CD4-positive, alpha-beta memory T cell (primary cell): ENCODE measurements at places on chromosomes 5 and 9. TPM values are rescaled to one million over a fixed set of nuclear protein-coding genes. Genes with fewer than 3 reads are reported as not detected.
A peak's percentile ranks its signal among the peaks of the same experiment; 100 is the strongest.

- H3K27ac ChIP-seq: no peak overlapping the region
- no peaks in the 10 kb centered on the region for H3K27me3 ChIP-seq
- no peak overlapping the region for H3K4me3 ChIP-seq
- H3K36me3 ChIP-seq: no peaks in the 10 kb centered on the region
- no peaks in the 10 kb centered on the region for H3K4me1 ChIP-seq
- DNase-seq: no peak
Measured at GRCh38 chr5:78907255-78907891, 77.7 kb downstream of the ARSB start.

- no peaks in the 10 kb centered on the region for H3K36me3 ChIP-seq
- peak overlapping the region; percentile 10 for H3K4me3 ChIP-seq
- H3K27me3 ChIP-seq: no peaks in the 10 kb centered on the region
Measured at GRCh38 chr9:71795097-71795813, 26.9 kb upstream of the CEMIP2 start.

- no peak overlapping the region for H3K27ac ChIP-seq
- H3K36me3 ChIP-seq: no peaks in the 10 kb centered on the region
- H3K4me1 ChIP-seq: no peaks in the 10 kb centered on the region
Measured at GRCh38 chr5:158780656-158781237, 319.0 kb downstream of the EBF1 start.

- H3K27ac ChIP-seq: no peak overlapping the region
- H3K4me1 ChIP-seq: no peaks in the 10 kb centered on the region
- no peak for DNase-seq
- H3K4me3 ChIP-seq: no peak overlapping the region
- no peaks in the 10 kb centered on the region for H3K27me3 ChIP-seq
Measured at GRCh38 chr5:116035123-116035522, 2.9 kb downstream of the ARL14EPL start.

DNA sequence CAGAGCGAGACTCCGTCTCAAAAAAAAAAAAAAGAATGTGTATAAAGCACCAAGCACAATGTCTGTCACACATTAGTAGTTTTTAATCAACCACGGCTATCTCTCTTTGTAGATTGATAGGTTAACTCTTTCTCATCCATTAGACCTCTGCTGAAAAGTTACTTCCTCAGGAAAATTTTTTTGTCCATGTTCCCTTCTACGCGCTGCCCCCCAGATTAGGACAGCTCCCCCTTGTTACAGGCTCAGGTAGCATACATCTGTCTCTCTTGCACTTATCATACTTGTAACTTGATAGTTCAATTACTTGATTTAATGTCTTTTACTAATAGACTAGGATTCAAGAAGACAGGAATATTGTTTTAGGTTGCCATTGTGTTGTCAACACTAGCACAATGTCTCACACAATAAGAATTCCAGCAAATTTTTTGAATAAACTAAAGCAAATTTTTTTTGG lies 1.5 kb downstream of the SPDL1 start:
- no peaks in the 10 kb centered on the region for H3K36me3 ChIP-seq
- H3K27ac ChIP-seq: no peak overlapping the region
- H3K4me3 ChIP-seq: no peak overlapping the region
- no peaks in the 10 kb centered on the region for H3K27me3 ChIP-seq

- no peak for DNase-seq
- H3K4me3 ChIP-seq: no peak overlapping the region
- no peaks in the 10 kb centered on the region for H3K4me1 ChIP-seq
- H3K36me3 ChIP-seq: no peaks in the 10 kb centered on the region
Measured at GRCh38 chr5:1855075-1855474, 27.6 kb downstream of the IRX4 start.

- DNase-seq: peak; percentile 17
- no peak within 1 kb of the TSS for H3K27ac ChIP-seq
- no peaks in the 10 kb centered on the region for H3K36me3 ChIP-seq
- H3K4me1 ChIP-seq: no peaks in the 10 kb centered on the region
- no peak within 1 kb of the TSS for H3K4me3 ChIP-seq
Measured at GRCh38 chr5:137498736-137499505, at the start of gene SPOCK1. SPOCK1 (minus strand) TSS chr5:137499326.

- no peak overlapping the region for H3K27ac ChIP-seq
- no peak for DNase-seq
- H3K36me3 ChIP-seq: no peaks in the 10 kb centered on the region
- H3K4me3 ChIP-seq: no peak overlapping the region
- H3K27me3 ChIP-seq: no peaks in the 10 kb centered on the region
Measured at GRCh38 chr5:86542532-86542931, 75.2 kb upstream of the COX7C start.

DNA sequence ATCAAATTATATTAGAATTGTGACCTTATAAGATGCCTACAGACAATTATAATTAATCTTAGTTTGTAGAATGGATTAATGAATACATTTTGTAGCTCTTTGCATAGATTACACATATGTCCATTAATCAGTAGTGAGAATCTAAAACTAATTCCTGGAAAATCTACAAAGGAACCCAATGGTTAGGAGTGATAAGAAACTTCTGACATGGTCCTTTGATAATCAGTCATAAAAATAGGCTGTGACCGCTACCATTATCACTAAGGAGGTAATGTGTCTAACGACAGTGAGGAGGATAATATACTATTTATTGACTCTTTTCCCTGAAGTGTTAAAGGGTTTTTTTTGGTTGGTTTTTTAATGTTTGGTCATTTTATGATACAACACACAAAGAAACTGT lies 46.6 kb downstream of the BNC2 start:
- H3K36me3 ChIP-seq: no peaks in the 10 kb centered on the region
- no peak overlapping the region for H3K4me3 ChIP-seq
- no peak for DNase-seq

DNA sequence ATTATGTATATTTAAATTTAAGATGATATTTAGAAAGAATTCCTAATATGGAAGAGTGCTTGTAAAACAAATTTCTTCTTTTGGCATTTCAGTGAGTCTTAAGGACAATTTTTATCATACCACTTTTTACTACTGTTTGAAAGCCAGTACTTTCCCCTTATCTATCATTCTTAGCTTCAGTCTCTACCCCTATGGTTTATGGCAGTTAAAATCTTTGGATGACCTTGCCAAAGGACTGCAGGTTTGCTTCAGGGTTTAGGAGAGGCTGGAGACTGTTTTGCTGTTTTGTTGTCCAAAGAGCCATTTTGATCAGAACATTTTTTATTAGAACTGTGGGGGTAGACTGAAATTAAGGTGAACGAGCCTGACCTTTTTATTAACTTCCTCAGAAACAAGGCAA lies 30.8 kb downstream of the SLC38A9 start:
- H3K27me3 ChIP-seq: no peaks in the 10 kb centered on the region
- no peak overlapping the region for H3K27ac ChIP-seq
- H3K4me1 ChIP-seq: no peaks in the 10 kb centered on the region
- H3K36me3 ChIP-seq: no peaks in the 10 kb centered on the region
- no peak for DNase-seq

- DNase-seq: no peak
- no peak overlapping the region for H3K4me3 ChIP-seq
- peaks cover 37% of the 10 kb centered on the region for H3K4me1 ChIP-seq
- no peaks in the 10 kb centered on the region for H3K27me3 ChIP-seq
- H3K27ac ChIP-seq: peak overlapping the region; percentile 8
Measured at GRCh38 chr5:133967124-133967523, 1.3 kb downstream of the C5orf15 start.

GRCh38 chr9:71349218-71349617 lies 227.8 kb upstream of the TRPM3 start:
- no peak overlapping the region for H3K27ac ChIP-seq
- no peaks in the 10 kb centered on the region for H3K36me3 ChIP-seq
- H3K4me1 ChIP-seq: no peaks in the 10 kb centered on the region
- no peak overlapping the region for H3K4me3 ChIP-seq

DNA sequence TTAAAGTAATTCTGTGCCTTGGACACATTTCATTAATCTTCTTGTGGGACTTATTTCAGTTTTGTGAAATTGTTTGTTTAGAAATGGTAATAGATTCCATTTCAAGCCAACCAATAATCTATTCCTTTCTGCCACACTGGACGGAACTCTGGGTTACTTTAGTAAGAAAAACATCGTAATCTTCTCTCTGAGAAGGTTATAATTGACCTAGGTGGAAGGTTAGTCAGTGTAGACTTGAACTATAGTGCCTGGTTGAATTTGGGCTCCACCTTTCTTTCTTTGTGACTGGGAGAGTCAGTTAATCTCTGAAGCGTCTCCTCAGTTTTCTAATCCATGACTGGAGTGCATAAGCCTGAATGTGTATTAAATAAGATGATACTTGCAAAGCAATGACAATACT lies 89.7 kb upstream of the PRLR start:
- H3K4me1 ChIP-seq: no peaks in the 10 kb centered on the region
- no peak overlapping the region for H3K4me3 ChIP-seq
- H3K36me3 ChIP-seq: no peaks in the 10 kb centered on the region
- DNase-seq: no peak

DNA sequence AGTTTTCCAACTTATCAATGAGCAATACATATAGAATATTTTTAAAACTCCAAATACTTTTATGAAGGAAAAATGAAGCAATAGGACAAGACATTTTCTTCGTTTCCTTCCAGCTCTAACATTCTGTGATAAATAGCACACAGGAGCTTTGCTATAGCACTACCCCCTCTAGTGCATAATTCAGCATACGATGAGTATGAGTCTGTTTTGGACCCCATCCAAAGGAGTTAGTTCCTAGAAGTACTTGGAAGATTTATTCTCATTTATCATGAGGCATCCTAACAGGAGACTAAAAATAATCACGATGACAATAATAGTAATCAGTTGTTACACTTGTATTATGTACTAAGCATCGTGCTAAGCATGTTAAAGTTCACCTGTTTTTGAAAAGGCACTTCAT lies 1061.3 kb upstream of the DMAC1 start:
- H3K4me1 ChIP-seq: peaks cover 6% of the 10 kb centered on the region
- H3K4me3 ChIP-seq: no peak overlapping the region

DNA sequence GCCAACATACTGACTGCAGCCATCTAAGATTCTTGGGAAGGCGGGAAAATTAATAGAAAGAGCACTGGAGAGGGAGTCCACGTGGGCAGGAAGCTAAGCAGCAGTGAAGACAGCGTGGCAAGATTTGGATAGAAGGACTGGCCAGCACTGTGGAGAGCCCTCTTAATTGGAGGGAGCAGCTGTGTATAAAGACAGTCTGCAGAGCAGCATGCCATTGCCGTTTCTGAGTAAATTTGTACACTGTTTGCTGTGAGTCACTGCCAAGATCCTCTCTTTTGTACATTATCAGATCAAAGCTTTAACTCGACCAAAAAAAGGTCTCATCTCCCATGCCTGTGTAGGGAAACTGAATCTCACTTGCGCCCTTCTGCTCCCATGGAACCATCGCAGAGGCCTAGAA lies 45.3 kb downstream of the INSYN2B start:
- no peak overlapping the region for H3K27ac ChIP-seq
- H3K36me3 ChIP-seq: peaks cover 7% of the 10 kb centered on the region
- peaks cover 32% of the 10 kb centered on the region for H3K4me1 ChIP-seq
- no peak overlapping the region for H3K4me3 ChIP-seq

GRCh38 chr9:85981369-85981768 lies 40.4 kb downstream of the NAA35 start:
- H3K4me3 ChIP-seq: no peak overlapping the region
- DNase-seq: no peak
- H3K4me1 ChIP-seq: no peaks in the 10 kb centered on the region
- H3K27me3 ChIP-seq: no peaks in the 10 kb centered on the region

DNA sequence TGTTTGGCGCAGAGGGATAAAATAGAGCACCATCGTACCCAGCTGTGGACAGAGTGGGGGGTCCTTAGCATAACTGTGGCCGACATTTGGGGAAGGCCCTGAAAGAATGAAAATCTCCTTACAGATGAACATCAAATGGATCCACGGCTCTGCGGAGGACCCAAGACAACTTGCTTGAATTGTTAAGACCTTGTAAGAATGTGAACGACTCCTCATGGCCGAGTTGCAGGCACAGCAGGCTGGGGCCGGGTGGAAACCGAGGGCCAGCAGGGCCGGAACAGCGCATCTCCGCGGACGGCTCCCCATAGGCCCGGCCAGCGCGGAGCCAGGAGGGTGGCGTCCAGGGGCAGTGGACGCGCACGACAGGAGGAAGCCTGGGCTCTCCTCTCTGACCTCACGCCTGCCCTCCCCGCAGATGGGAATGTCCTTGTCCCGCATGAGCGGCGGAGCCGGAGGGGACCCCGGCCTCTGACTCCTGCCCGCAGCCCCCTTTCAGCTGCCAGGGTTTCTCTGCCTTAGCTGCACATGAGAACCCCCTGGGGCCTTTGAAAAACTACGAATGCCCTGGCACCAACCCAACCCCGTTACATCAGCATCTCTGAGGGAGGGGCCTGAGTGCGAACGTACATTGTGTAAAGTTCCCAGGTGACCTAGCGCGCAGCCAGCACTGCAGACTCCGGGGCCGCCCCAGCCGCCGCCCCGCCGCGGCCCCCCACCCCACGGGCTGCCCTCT lies 36.2 kb upstream of the PTCH1 start:
- H3K4me1 ChIP-seq: no peaks in the 10 kb centered on the region
- no peaks in the 10 kb centered on the region for H3K36me3 ChIP-seq
- no peak for DNase-seq
- peaks cover 5% of the 10 kb centered on the region for H3K27me3 ChIP-seq

GRCh38 chr5:907366-907910 lies 14.8 kb downstream of the TRIP13 start:
- no peaks in the 10 kb centered on the region for H3K4me1 ChIP-seq
- DNase-seq: no peak
- no peak overlapping the region for H3K4me3 ChIP-seq
- no peaks in the 10 kb centered on the region for H3K27me3 ChIP-seq
- no peaks in the 10 kb centered on the region for H3K36me3 ChIP-seq

- DNase-seq: no peak
- no peak overlapping the region for H3K4me3 ChIP-seq
- no peaks in the 10 kb centered on the region for H3K36me3 ChIP-seq
- H3K27me3 ChIP-seq: no peaks in the 10 kb centered on the region
- no peaks in the 10 kb centered on the region for H3K4me1 ChIP-seq
Measured at GRCh38 chr5:2759091-2759490, 7.6 kb upstream of the IRX2 start.

GRCh38 chr9:137067860-137068538 lies 2.4 kb downstream of the SAPCD2 start:
- H3K27me3 ChIP-seq: no peaks in the 10 kb centered on the region
- H3K4me3 ChIP-seq: no peak overlapping the region
- H3K4me1 ChIP-seq: peaks cover 21% of the 10 kb centered on the region
- DNase-seq: peak; percentile 86
- no peak overlapping the region for H3K27ac ChIP-seq

- no peaks in the 10 kb centered on the region for H3K27me3 ChIP-seq
- no peak overlapping the region for H3K27ac ChIP-seq
- no peak for DNase-seq
- H3K4me1 ChIP-seq: peaks cover 66% of the 10 kb centered on the region
- H3K36me3 ChIP-seq: no peaks in the 10 kb centered on the region
- H3K4me3 ChIP-seq: no peak overlapping the region
Measured at GRCh38 chr9:112032009-112032408, 135.4 kb downstream of the UGCG start.

Gene GRM6
- total RNA-seq: not detected

Gene PCDHGC3
- not detected for total RNA-seq

Gene CDC25C
- total RNA-seq: not detected

Gene FOXE1
- total RNA-seq: not detected
